Non-pigmented ciliary epithelial cell (primary cell): ENCODE measurements at places on chromosomes 1 and 21.

DNA sequence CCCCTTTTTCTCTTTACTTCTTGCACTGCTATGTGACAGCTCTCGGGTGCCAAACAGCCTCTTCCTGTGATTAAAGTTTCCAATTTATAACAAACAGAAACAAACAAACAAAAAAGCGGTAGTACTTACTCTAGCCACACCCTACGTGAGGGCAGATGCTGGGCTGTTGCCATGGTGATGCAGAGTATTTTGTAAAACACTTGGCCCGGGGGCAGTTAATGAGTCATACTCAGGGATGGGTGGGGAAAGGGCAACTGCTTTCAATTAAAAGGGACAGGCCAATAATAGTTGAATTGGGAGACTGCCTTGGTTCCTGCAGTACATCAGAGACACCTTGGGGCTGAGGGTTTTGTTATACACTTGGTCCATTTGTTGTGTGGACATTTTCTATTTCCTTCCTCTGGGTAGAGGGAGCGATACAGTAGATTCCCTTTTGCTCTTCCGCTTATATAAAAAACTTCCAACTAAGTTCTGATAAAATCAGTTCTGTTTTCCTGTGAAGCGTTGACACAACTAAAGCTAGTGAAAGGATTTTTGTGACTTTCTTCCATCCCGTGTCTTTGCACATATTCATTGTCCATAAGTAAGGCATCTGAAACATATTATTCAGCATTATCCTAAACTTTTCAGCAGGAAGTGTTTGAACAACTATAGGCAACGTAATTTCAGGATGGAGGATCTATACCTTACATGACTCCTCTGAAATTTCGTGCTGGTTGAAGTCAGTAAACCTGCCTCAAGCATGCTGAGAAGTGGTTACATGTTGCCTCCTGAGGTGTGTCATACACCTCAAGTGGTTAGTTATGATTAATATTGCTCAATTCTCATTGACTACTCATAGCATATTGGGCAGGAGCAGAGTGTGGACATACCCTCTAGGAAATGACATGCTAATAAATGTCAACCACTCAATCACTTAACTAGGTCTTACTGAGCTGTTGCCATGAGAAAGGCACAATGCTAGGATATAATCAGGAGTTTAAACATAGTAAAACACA, 36.7 kb upstream of the THEM4 start:
- DNase-seq = peak; percentile 80

GRCh38 chr1:86650065-86650464, 54.3 kb upstream of the SH3GLB1 start:
- DNase-seq = no peak

GRCh38 chr1:247453997-247454396, 3.9 kb downstream of the OR2B11 start:
- no peak for DNase-seq

GRCh38 chr1:107153014-107153413, 12.2 kb downstream of the NTNG1 start:
- DNase-seq = no peak

DNA sequence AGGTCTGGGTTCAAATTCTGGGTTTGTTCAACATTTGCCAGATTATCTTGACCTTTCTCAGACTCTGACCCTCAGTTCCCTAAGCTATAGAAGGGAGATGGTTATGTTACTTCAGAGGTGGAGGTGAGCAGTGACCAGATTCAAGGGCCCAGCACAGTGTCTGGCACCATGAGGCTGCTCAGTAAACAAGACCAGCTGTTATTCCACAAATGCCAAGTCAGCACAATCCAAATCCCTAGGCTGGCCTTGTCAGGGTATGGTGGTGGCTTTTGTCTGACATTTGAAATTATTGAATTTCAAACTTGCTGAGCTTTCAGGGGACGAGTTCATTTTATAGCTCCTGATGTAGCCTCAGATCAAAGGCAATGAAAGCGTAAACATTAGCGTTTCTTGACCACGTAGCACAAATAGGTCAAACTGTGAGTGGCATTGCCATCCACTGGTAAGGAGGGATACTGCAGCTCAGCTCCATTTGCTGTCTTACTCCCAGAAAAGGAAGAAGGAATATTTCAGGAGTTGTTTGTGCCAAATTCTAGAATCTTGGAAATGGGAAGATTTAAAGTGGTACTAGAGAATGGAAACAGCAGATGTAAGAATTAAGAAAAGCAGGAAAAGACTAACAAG, 94.3 kb upstream of the EDN2 start:
- no peak for DNase-seq

GRCh38 chr1:13762642-13763041, 62.7 kb downstream of the PRDM2 start:
- DNase-seq = no peak

- peak; percentile 58 for DNase-seq
Measured at GRCh38 chr1:226708342-226708780, 30.7 kb downstream of the ITPKB start.

DNA sequence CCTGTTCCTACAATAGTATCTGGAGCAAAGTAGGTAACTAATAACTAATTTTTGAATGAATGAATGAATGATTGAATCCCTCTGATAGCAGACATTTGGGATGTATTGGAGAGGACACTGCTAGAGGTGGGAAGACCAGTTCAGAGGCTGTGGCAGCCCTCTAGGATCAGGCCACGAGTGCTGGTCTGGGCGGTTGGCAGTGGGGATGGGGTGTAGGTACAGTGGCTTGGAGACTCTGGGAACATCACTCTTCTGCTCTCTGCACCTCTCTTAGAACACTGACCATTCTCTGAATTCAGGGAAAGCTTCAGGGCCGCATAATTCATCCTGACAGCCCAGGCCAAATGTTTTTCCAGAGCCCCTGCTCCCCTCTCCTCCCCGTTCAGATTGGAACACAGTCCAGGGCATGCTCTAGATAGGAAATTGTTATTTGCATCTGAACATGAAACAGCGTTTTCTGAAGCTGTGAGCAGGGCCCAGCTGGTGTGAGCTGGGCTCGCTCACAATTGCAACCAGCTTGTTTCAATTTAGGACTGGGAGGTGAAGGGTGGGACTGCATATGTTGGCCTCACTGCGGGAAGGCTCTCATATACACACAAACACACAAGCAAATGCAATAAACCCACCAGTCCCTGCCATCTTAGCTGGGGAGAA, 253.1 kb upstream of the USP24 start:
- DNase-seq = no peak

GRCh38 chr1:53274026-53274425, 35.7 kb upstream of the MAGOH start:
- no peak for DNase-seq

DNA sequence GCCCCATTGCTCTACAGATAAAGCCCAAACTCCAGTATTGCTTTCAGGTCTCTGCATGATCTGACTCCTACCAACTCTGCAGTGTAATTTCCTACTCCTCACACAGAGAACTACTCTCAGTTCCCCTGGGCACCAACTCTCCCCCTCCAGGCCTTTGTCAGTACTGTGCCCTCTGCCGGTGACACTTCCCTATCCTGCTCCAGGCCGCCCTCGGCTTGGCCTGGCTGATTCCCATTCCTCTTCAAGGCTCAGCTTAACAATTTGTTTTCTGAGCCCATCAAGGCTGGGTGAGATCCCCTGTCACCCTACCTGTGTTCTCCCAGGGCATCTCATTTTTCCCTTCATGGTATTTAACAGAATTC, 2.6 kb downstream of the SLAMF8 start:
- no peak for DNase-seq

GRCh38 chr1:10996100-10996499, 16.4 kb upstream of the TARDBP start:
- DNase-seq = no peak

- no peak for DNase-seq
Measured at GRCh38 chr1:41467673-41468072, 16.8 kb downstream of the EDN2 start.

GRCh38 chr1:35447278-35447677, 109.9 kb downstream of the KIAA0319L start:
- DNase-seq = no peak

DNA sequence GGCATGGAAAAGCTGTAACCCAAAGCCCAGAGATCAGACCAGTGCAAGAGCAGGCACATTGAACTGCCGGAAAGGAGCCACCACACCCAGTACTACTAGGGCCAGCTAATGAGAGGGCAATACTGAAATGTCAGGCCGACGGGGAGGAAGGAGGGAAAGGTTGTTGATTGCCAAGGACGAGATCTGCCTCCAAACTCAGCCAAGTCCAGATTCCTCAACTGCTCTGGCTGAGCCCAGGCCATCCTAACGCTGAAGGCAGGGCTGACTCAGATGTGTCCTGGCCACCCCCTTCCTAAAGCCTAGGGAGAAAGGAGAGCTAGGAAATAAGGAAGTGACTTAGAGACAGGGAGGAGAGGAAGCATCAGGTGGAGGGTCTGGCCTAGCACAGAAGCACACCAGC, 42.1 kb upstream of the IPO9 start:
- no peak for DNase-seq

DNA sequence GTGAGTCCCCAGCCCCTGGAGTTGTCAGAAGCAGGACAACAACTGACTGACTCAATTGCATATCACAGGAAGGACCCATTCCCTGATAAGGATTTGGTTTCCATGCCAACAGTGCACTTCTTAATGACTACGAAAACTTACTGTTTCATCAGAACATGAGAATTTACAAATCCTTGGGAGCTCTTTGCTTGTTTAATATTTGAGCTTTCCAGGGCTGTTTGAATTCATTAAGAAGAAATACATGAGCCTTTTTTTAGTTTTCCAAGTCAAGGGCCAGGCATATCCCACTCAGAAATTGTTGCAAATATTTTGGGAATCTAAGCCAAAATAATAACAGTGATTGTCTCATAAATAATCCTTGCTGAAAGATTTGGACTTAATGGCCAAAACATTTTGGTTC, 27.2 kb upstream of the COL24A1 start:
- DNase-seq = no peak

- no peak for DNase-seq
Measured at GRCh38 chr1:65068202-65069010, 79.6 kb upstream of the AK4 start.

- DNase-seq = peak; percentile 72
Measured at GRCh38 chr21:33894736-33895288, 20.8 kb downstream of the ATP5PO start.

DNA sequence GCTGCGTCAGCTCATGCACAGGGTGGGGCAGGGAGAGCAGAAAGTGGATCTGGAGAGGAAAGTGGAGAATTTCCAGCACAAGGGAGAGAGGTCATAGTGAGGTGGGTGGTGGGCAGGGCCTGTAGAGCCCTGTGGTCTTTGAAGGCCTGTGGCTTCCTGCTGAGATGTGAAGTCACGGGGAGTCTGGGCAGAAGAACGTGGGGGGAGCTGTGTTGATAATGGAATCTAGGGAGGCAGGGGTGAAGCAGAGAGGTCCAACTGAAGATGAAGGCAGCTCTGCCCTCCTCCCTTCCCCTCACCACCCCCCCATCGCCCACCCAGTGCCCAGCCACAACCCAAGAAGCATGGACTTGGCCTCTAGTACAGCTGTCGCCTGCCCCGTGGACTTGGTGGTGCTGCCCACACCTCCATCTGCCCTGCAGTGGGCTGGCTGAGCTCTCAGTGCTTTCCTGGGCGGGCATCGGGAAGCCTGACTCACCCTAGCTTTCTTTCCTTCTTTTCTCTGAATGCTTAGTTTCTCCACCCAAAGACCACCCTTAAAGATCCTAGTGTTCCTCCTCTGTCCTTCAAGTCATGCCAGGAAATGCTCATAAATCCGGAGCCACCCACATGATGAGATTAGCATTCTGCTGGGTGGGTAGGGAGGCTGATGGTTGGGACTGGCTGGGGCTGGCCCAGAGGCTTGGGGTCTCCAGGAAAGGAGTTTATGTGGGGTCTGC, 186.1 kb downstream of the TRABD2B start:
- no peak for DNase-seq

GRCh38 chr21:45146306-45146705, 71.9 kb downstream of the ADARB1 start:
- DNase-seq = no peak

DNA sequence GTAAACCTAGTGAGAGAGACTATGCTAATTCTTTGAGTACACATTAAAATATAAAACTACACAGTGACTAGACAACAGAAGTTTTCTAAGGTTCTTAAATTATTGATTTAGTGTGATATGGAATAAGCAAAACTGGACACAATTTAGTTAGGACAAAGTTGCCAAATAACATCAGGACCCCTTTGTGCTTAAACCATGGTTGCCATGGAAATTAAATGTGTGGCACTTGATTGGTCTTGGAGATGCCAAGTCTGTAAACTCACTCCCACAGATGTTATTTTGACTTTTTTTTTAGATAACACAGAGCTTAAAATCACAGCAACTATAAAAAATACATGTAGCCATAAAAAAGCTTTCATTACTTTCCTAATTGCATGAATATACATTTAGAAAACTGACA, 234.6 kb downstream of the BRINP3 start:
- DNase-seq = no peak

DNA sequence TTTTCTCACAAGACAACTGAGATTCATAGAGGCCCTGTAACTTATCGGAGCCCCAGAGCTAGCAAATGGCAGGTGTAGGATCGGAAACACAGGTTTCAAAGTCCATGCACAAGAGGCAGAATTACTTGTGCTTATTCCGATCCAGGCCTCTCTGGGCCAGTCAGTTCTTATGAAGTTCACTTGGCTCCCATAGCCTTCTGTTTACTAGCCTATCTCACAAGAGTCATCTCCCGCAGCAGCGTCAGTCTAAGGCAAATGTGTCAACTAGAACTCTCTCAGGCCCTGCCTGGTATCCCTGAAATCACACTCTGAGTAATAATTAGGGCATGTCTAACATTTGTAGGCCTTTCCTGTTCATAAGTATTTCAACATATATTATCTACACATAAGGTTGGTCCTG, 43.3 kb downstream of the PHC2 start:
- DNase-seq = peak; percentile 92

GRCh38 chr1:9086796-9087195, 17.4 kb upstream of the SLC2A5 start:
- DNase-seq = no peak

GRCh38 chr1:116365353-116365780, 7.7 kb upstream of the ATP1A1 start:
- DNase-seq = no peak

- DNase-seq = no peak
Measured at GRCh38 chr1:27590917-27591508, 12.9 kb downstream of the AHDC1 start.

- no peak for DNase-seq
Measured at GRCh38 chr1:222928212-222928611, 113.4 kb downstream of the DISP1 start.

DNA sequence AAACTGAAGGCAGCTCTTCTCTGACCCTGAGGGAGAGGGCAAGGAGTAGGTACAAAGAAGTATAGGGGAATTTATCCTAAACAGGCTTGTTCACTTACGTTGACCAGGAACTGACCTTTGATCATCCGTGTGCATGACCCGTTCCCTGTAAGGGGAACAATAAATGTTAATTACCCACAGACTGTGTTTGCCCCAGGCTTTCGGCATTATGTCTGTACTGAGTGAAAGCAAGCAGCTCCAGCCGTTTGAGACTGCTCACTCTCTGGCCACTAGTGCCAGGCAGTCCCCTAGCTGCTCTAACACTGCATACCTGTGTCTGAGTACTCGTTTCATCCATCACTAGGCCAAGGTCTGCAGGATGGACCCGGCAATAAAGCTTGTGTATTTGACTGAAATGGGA, 1365.3 kb downstream of the NCAM2 start:
- no peak for DNase-seq
